ENCODE measurements at places on chromosomes 12 and 14.

GRCh38 chr12:13044002-13044905 is at the start of gene FAM234B:
TSS of gene FAM234B (plus strand) at chr12:13044381. CDS start at chr12:13044404, 23 bp downstream.
- peak within 1 kb of the TSS; percentile 75 for H3K4me3 ChIP-seq
- H3K27me3 ChIP-seq: no peaks in the 10 kb centered on the region
- peak; percentile 68 for DNase-seq
- peaks cover 43% of the 10 kb centered on the region for H3K4me1 ChIP-seq

DNA sequence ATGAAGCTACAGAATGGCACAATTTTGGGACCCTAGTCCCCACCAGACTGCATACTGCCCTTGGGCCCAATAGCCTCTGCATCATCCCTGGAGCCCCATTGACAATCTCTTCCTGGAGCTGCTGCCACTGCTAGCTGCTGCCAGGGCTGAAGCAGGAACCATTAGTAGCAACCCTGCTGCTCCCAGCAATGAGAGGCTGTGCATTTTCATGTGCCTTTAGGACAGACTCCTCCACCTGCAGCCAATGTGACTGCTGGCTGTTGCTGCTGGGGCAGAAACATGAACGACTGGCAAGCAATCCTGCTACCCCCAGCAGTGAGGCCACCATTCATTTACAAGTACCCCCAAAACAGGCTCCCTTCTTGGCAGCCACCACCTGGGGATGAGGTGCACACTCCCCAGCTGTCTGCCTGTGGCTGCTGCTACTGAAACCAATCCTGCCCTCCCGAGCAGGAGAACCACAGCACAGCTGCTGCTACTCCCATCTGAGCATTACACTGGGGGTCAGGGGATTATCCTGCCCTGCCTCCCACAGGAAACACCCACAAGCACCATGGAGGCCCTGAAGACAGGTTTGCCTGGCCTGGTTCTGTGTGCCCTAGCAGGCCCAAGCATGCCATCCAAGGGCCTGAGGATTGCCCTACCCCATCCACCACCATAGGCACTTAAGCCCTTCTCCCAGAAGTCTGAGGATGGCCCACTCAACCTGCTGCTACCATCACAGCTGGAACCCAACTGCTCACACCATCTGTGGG is 181.0 kb downstream of the MYRFL start:
- H3K4me1 ChIP-seq: peaks cover 11% of the 10 kb centered on the region
- H3K27me3 ChIP-seq: no peaks in the 10 kb centered on the region
- H3K27ac ChIP-seq: no peak overlapping the region
- DNase-seq: no peak
- H3K36me3 ChIP-seq: peaks cover 9% of the 10 kb centered on the region

DNA sequence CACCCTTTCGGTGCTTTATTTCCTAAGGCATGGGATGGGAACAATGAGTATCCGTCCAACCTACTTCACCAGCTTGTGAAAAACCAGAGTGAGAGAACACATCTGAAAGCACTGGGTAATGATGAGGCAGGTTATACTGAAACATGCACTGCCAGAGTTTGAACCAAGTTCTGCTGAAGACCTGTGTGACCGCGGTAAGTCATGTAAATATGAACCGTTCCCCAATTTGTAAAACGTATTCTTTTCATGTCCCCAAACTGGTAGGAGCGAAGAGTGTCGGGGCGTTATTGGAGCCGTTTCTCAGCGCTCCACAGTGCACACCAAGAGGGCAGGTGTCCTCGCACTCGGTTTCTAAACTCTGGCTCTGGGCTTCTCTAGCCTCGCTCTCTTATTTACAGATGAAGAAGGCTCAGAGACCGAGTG is 788 bp upstream of the NGDN start:
- peak overlapping the region; percentile 39 for H3K4me3 ChIP-seq
- no peak for DNase-seq
- peaks cover 7% of the 10 kb centered on the region for H3K4me1 ChIP-seq
- no peak overlapping the region for H3K27ac ChIP-seq
- peaks cover 6% of the 10 kb centered on the region for H3K36me3 ChIP-seq
- peaks cover 12% of the 10 kb centered on the region for H3K27me3 ChIP-seq

- no peaks in the 10 kb centered on the region for H3K36me3 ChIP-seq
- no peaks in the 10 kb centered on the region for H3K27me3 ChIP-seq
- peaks cover 27% of the 10 kb centered on the region for H3K4me1 ChIP-seq
- H3K4me3 ChIP-seq: no peak overlapping the region
- no peak overlapping the region for H3K27ac ChIP-seq
These were observed 74.0 kb downstream of the PDE3A start for GRCh38 chr12:20442322-20442721.

GRCh38 chr14:79134361-79134760 is 964.2 kb downstream of the NRXN3 start:
- no peak overlapping the region for H3K27ac ChIP-seq
- H3K36me3 ChIP-seq: peaks cover 2% of the 10 kb centered on the region
- H3K4me3 ChIP-seq: no peak overlapping the region

- peak within 1 kb of the TSS; percentile 65 for H3K4me3 ChIP-seq
- H3K4me1 ChIP-seq: peaks cover 27% of the 10 kb centered on the region
- DNase-seq: peak; percentile 82
- H3K36me3 ChIP-seq: peaks cover 16% of the 10 kb centered on the region
- H3K27me3 ChIP-seq: no peaks in the 10 kb centered on the region
These were observed at the start of gene LTBR for GRCh38 chr12:6383572-6384498. TSS of gene LTBR (plus strand) at chr12:6384162. CDS start at chr12:6384359, 197 bp downstream.

DNA sequence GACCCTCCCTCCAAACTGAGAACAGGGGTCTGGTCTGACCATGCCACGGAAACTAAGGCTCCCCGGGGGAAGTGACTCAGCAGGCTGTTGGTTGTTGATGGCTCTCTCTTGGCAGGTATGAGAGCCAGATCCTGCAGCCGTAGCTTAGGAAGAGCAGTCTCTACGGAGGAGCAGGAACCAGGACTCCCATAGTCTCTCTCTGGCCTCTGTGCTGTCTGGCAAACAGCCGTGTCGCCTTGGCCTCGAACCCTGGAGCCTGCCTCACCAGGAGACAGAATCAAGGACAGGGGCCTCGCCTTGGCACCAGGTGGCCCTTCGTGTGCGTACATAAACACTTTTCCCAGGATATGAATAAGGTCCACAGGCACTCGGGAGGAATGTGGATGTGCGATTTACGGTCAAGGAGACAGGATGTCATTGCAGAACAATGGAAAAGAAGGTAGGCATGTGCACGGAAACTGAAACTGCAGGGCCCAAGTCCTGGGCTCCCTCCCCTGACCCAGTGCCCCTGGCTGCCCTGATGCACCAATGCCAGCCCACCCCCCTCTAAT is 7.9 kb downstream of the VWF start:
- H3K36me3 ChIP-seq: no peaks in the 10 kb centered on the region
- no peaks in the 10 kb centered on the region for H3K4me1 ChIP-seq
- no peak for DNase-seq
- H3K27ac ChIP-seq: no peak overlapping the region
- no peak overlapping the region for H3K4me3 ChIP-seq
- H3K27me3 ChIP-seq: no peaks in the 10 kb centered on the region

DNA sequence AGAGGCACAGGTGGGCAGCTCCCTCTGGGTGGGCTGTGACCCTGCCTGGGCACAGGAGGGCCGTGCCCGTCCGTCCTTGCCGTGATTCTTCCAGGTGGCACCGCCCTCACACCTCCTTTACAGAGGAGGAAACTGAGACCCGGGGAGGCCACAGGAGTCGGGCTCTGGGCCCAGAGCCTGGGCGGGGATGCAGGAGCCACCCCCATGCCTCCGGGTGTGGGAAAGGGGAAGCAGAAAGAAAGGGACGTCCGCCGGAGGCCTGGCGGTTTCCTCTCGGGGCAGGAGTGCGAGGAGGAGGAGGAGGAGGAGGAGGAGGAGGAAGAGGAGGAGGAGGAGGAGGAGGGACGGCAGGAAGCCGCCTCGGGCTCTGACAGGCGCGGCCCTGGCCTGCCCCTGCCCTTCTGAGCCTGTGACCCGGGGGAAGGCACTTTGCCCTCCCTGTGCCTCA is 23.0 kb downstream of the SH2B3 start:
- H3K27me3 ChIP-seq: no peaks in the 10 kb centered on the region
- no peak overlapping the region for H3K27ac ChIP-seq
- no peaks in the 10 kb centered on the region for H3K36me3 ChIP-seq
- DNase-seq: no peak
- peaks cover 6% of the 10 kb centered on the region for H3K4me1 ChIP-seq

GRCh38 chr12:110059651-110060000 is 11.3 kb upstream of the C12orf76 start:
- H3K36me3 ChIP-seq: no peaks in the 10 kb centered on the region
- no peak for DNase-seq
- peaks cover 5% of the 10 kb centered on the region for H3K4me1 ChIP-seq
- H3K4me3 ChIP-seq: no peak overlapping the region
- H3K27me3 ChIP-seq: peaks cover 6% of the 10 kb centered on the region
- H3K27ac ChIP-seq: no peak overlapping the region

DNA sequence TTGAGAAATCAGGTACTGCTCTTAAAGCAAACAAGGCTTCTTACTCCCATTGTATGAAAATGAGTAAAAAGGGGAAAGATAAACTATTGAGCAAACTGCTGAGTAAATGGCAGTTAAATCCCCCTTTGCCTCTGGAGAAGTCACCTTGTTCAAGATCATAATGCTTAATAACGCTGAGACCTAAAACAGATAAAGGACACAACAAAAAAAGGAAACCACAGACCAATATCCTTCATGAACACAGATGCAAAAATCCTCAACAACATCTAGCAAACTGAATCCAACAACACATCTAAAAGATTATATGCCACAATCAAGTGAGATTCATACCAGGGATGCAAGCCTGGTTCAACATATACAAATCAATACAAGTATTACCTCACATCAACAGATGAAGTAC is 109.0 kb upstream of the MDM1 start:
- no peak for DNase-seq
- H3K27me3 ChIP-seq: no peaks in the 10 kb centered on the region
- peaks cover 13% of the 10 kb centered on the region for H3K36me3 ChIP-seq
- peaks cover 19% of the 10 kb centered on the region for H3K4me1 ChIP-seq

DNA sequence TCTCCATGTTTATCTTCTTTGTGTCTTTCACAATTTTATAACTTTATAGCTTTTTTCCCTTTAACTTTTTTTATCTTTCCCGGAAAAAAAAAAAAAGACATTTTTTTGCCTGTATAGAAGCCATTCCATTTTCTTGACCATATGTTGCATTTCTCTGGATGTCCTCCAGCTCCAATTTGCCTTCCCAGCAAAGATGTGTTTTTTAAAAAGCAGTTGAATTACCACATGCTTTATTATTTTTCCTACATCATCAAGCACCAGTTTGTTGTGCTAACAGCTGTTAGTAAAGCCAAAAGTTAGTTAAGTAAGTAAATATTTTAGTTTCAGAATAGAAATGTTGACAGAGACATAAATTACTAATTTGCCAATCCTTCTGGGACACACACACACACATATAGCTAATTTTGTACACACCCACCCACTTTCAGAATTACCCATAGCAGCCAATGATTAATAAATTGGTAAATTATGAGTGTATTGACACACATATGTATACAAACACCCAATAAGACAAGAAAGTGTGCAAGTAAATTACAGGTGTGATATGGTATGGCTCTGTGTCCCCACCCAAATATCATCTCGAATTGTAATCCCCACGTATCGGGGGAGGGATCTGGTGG is 118.3 kb downstream of the SLC38A6 start:
- DNase-seq: no peak
- H3K27ac ChIP-seq: no peak overlapping the region
- no peaks in the 10 kb centered on the region for H3K27me3 ChIP-seq

- H3K4me1 ChIP-seq: no peaks in the 10 kb centered on the region
- no peaks in the 10 kb centered on the region for H3K27me3 ChIP-seq
- H3K27ac ChIP-seq: no peak overlapping the region
- DNase-seq: no peak
- H3K36me3 ChIP-seq: peaks cover 30% of the 10 kb centered on the region
- no peak overlapping the region for H3K4me3 ChIP-seq
These were observed 10.9 kb upstream of the SYCP3 start for GRCh38 chr12:101750152-101750551.

- no peak overlapping the region for H3K27ac ChIP-seq
- no peaks in the 10 kb centered on the region for H3K27me3 ChIP-seq
- peaks cover 31% of the 10 kb centered on the region for H3K36me3 ChIP-seq
- no peak for DNase-seq
- H3K4me3 ChIP-seq: no peak overlapping the region
These were observed 82.9 kb upstream of the DYNC1H1 start for GRCh38 chr14:101881426-101881825.

- no peak overlapping the region for H3K4me3 ChIP-seq
- peaks cover 7% of the 10 kb centered on the region for H3K4me1 ChIP-seq
- H3K27ac ChIP-seq: no peak overlapping the region
- no peak for DNase-seq
These were observed 100.2 kb upstream of the ALX1 start for GRCh38 chr12:85179680-85180270.

GRCh38 chr14:49862089-49862673 is 9.6 kb upstream of the NEMF start:
- H3K27me3 ChIP-seq: no peaks in the 10 kb centered on the region
- peaks cover 11% of the 10 kb centered on the region for H3K4me1 ChIP-seq
- H3K4me3 ChIP-seq: no peak overlapping the region
- H3K27ac ChIP-seq: no peak overlapping the region

GRCh38 chr14:104973135-104973384 is 5.1 kb downstream of the AHNAK2 start:
- no peak overlapping the region for H3K4me3 ChIP-seq
- H3K27me3 ChIP-seq: peaks cover 17% of the 10 kb centered on the region
- H3K36me3 ChIP-seq: no peaks in the 10 kb centered on the region
- peak; percentile 19 for DNase-seq
- peaks cover 22% of the 10 kb centered on the region for H3K4me1 ChIP-seq

GRCh38 chr12:81296556-81297305 is 218.9 kb downstream of the ACSS3 start:
- H3K4me3 ChIP-seq: no peak overlapping the region
- H3K36me3 ChIP-seq: no peaks in the 10 kb centered on the region
- H3K4me1 ChIP-seq: peaks cover 1% of the 10 kb centered on the region
- DNase-seq: no peak

DNA sequence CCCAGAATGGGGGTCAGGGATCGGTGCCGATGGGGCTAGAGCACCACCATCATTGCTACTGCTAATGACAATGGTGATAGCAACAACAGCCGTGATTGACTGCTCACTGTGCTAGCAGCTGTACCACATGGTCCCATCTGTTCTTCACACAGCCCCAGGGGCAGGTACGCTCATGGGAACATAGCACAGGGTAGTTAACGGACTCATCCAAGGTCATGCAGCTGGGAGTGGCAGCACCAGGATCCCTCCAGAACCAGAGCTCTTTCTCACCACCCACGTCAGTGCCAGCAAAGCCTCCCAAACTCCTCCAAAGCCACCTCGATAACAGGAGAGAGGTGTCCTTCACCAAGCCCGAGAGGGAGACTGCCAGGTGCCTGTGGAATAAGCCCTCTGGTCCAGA is 11.2 kb upstream of the DYNC1H1 start:
- H3K36me3 ChIP-seq: no peaks in the 10 kb centered on the region
- DNase-seq: no peak
- H3K4me1 ChIP-seq: peaks cover 12% of the 10 kb centered on the region
- no peak overlapping the region for H3K4me3 ChIP-seq

DNA sequence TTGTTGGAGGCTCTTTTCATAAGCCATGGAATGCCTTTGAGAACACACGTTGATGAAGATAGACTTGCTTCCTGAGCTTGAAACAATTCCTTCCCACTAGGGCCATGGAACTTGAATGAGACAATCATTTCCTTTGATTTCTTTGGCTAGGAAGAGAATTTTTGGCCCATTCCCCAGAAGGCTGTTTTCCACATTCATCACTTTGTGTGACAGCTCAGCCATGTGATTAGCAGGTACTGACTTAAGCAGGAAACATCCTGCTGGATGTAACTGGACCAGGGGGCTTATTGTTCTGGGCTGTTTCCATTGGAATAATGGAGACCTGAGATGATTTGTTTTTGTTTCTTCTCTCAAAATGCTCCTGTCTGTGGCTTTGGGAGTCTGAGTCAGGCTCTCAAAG is 469.8 kb upstream of the SEL1L start:
- H3K4me1 ChIP-seq: no peaks in the 10 kb centered on the region
- peaks cover 5% of the 10 kb centered on the region for H3K27me3 ChIP-seq
- H3K27ac ChIP-seq: no peak overlapping the region
- H3K36me3 ChIP-seq: no peaks in the 10 kb centered on the region

Data from mesothelial cell of epicardium (in vitro differentiated cells).